ENCODE measurements at places on chromosomes 1 and 21.

DNA sequence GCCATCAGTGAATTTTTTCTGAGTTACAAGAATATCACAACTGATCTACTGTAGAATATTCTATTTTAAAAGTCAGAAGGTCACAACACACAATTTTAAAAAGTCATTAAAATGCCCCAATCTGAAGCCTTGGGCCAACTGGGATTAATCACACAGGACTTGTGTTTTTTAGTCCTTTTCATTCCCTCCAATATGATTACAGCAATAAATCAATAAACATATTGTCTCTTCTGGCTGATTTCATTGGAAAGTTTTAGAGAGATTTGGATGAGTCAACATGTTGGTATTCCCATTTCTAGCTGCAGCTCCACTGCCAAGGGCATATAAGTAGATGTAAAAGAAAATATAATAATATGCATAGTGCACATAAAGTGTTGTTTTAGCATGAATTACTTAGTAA is 85.8 kb downstream of the NIBAN1 start:
- no peak for ATAC-seq

GRCh38 chr1:52032124-52032784 is 1.4 kb downstream of the KTI12 start:
- ATAC-seq, result no peak

GRCh38 chr1:84571150-84571535 is 3.1 kb downstream of the CTBS start:
- no peak for ATAC-seq

- no peak for ATAC-seq
These were observed 37.5 kb downstream of the SLC19A1 start for GRCh38 chr21:45504516-45505415.

- no peak for ATAC-seq
These were observed 29.8 kb upstream of the SPAG17 start for GRCh38 chr1:118214866-118215265.

DNA sequence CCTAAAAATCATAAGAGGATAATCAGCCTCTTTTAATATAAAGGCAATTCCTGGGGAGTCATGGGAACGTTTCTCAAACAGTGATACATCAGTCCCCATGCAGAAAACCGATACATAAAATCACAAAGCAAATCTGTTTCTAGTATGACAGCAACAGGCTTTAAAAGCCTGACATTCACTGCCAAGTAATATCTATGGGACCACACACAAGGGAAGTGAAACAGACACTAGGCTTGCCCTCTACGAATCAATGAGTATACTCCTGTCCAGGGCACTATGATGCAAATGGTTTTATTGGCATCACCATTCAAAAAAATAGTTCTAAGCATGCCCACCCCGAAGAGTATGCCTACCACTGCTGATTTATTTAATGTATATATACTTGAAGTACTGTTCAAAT is 54.4 kb downstream of the TIAM1 start:
- no peak for ATAC-seq

DNA sequence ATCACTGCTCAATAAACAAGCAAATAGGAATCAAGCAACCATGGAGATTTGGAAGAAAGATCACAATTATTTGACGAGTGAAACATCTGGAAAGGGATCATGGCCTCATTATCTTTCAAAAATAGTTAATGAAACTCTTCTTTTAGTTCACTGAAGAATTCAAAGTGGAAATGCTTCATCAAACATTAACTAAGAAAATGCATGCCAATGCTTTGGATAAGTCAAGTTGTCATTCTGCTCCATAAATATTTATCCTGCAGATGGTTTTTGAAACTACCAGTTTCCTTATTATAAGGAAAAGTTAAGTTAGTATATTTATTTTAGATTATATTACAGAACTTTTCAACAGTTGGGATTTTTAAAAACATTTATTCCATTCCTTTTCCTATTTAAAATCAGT is 206.5 kb upstream of the ADGRL2 start:
- no peak for ATAC-seq

DNA sequence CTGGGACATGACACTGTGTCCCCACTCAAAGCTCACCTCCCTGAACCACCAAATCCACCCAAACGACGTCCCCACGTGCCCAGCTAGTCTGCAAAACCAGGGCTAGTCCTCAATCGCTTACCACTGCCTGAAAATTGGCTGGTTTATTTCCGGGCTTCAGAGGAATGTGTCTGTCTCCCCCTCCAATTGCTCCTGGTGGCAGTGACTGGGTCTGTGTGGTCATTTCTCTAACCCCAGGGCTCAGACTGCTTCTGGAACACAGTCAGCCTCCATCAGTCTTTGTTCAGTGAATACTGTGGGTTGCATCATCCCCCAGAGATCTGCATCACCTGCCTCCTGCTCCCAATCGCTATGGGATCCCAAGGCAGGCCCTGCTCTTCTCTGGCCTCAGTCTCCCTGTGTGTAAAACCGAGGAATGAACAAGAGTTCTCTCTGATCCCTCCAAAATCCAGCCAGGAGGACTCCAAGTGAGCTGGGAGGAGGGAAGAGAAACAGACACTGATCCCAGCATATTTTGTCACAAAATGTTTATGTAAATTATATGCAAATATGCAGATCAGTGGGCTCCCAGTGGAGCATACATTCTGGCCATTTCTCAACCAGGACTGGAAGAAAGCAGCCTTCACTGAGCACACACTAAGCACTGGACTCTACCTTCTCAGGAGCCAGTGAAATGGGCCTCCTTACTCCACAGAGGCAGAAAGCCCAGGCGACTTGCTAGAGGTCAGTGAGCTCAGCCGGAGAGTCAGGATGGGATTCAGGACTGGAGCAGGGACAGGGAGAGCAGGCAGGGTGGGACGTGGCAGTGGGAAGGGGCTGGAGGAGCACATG is 20.9 kb downstream of the SDC3 start:
- no peak for ATAC-seq

DNA sequence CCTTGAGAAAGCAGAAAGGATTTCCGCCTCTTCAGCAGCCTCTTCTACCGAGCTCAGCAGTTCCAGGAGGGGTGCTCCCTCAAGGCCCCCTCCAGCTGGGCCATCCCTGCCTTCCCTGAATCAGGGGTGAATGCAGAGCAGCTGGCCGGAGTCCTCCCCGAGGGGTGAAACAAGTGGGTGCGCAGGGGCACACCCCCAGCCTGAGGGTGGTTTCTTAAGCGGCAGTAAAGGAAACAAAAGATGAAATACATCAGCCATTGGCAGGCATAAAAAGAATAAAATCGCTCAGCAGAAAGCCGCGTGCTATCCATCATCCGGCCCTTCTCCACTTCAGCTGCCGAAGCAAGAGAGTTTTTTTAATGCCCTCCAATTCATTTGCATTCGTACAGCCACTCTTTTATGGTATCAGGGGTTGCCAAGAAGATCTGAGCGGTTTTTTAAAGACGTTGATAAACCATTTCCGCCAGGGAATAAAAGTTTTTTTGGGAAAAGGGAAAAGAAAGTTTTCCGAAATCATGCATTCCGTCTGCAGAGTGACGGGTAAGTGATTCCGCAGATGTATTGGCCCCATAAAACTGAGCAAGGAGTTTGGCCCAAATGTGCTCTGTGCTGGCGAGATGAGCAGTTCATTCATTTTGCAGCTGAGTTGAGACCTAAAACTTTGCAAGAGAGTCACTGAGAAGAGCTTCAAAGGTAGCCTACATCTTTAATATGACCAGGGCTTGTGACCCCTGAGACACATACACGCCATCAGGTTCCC is 73.7 kb upstream of the ZC3H12A start:
- ATAC-seq, result no peak

DNA sequence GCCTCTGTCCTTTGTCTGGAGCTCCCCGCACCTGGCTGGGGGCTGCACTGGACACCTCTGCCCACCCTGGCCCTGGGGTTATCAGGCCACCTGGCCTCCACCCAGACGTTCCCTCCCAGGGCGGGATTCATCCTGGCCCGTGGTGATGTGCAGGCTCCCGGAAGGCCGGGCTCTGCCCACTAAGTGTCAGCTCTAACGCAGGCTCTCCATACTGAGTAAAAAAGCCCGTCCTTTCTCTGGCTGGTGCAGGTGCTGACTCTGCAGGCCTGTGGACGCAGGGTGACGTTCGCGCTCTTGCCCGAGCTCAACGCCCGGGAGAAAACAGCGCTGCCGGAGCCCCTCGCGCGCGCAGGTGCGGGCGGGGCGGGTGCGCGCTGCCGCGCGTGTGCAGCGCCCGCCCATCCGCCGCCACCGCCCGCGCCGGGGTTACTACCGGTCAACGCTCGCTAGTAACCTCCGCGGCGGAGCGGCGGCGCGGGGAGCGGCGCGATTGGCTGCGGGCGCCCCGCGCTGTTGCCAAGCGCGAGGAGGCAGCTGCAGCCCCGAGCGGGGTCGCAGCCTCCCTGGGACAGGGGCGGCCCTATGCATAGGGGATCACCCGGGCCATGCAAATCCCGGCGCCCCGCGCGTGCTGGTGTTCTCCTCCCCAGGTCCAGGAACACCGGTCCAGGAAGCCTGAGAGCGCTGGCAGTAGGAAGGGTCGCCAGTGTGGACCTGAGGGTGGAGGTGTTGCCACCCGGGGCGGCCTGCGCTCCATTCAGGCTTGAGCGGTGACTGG is 15.7 kb downstream of the ABCG1 start:
- peak; percentile 51 for ATAC-seq
